ENCODE measurements at places on chromosomes 1 and 21.

DNA sequence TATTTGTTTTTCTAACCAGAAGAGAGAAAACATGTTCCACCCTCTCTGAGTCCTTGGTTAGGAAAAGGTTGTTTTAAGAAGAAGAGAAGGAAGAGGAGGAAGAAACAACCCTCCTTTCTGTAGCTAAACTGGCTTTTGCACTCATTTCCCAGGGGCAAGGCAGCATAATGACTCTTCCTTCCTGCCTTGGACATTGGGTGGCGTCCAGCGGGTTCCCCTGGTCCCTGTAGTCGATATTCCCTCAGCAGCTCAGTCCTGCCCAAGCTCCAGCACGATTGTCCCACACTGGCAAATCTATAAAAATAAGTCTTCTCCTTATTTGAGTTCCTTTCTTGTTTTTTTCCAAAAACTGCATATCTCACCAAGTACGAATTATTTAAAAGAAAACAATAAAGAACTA, 81.2 kb downstream of the TEX35 start:
- peaks cover 2% of the 10 kb centered on the region for H3K36me3 ChIP-seq
- DNase-seq, result no peak
- H3K27me3 ChIP-seq, result no peaks in the 10 kb centered on the region
- no peak overlapping the region for H3K4me3 ChIP-seq
- peaks cover 61% of the 10 kb centered on the region for H3K4me1 ChIP-seq

- H3K4me1 ChIP-seq, result no peaks in the 10 kb centered on the region
- no peak overlapping the region for H3K27ac ChIP-seq
- no peaks in the 10 kb centered on the region for H3K36me3 ChIP-seq
- H3K27me3 ChIP-seq, result no peaks in the 10 kb centered on the region
- DNase-seq, result no peak
These were observed 38.7 kb downstream of the ETNK2 start for GRCh38 chr1:204112876-204113730.

- no peaks in the 10 kb centered on the region for H3K36me3 ChIP-seq
- no peaks in the 10 kb centered on the region for H3K27me3 ChIP-seq
- H3K4me1 ChIP-seq, result no peaks in the 10 kb centered on the region
- no peak for DNase-seq
- no peak overlapping the region for H3K27ac ChIP-seq
These were observed 443.0 kb upstream of the RUNX1 start for GRCh38 chr21:35491920-35492678.

DNA sequence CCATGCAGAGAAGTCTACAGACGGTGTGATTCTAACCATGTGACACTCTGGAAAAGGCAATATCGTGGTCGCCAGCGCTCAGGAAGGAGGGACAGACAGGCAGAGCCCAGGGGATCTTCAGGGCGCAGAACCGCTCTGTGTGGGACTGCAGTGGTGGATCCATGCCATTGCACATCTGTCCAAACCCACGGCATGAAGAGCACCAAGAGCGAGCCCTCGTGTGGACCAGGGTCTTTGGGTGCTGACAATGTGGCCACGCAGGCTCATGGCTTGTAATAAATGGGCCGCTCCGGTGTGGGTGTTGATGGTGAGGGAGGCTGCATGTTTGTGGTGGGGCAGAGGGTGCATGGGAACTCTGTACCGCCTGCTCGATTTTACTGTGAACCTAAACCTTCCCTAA, 25.3 kb upstream of the POFUT2 start:
- no peak overlapping the region for H3K4me3 ChIP-seq
- H3K27me3 ChIP-seq, result peaks cover 3% of the 10 kb centered on the region
- no peaks in the 10 kb centered on the region for H3K4me1 ChIP-seq
- DNase-seq, result no peak

GRCh38 chr1:155301342-155301841, at the start of gene PKLR:
TSS of gene PKLR (minus strand) at chr1:155301438. CDS start at chr1:155301395, 43 bp downstream.
- DNase-seq, result no peak
- H3K27ac ChIP-seq, result no peak within 1 kb of the TSS
- no peaks in the 10 kb centered on the region for H3K27me3 ChIP-seq
- no peak within 1 kb of the TSS for H3K4me3 ChIP-seq
- no peaks in the 10 kb centered on the region for H3K36me3 ChIP-seq
- no peaks in the 10 kb centered on the region for H3K4me1 ChIP-seq

- no peak overlapping the region for H3K4me3 ChIP-seq
- peak overlapping the region; percentile 85 for H3K27ac ChIP-seq
- H3K27me3 ChIP-seq, result no peaks in the 10 kb centered on the region
- H3K36me3 ChIP-seq, result peaks cover 48% of the 10 kb centered on the region
- DNase-seq, result peak; percentile 81
These were observed 27.6 kb downstream of the NUP133 start for GRCh38 chr1:229480495-229480894.

- no peaks in the 10 kb centered on the region for H3K27me3 ChIP-seq
- DNase-seq, result no peak
- no peaks in the 10 kb centered on the region for H3K36me3 ChIP-seq
- no peaks in the 10 kb centered on the region for H3K4me1 ChIP-seq
- H3K4me3 ChIP-seq, result no peak overlapping the region
These were observed 73.2 kb upstream of the GADD45A start for GRCh38 chr1:67611846-67612245.

DNA sequence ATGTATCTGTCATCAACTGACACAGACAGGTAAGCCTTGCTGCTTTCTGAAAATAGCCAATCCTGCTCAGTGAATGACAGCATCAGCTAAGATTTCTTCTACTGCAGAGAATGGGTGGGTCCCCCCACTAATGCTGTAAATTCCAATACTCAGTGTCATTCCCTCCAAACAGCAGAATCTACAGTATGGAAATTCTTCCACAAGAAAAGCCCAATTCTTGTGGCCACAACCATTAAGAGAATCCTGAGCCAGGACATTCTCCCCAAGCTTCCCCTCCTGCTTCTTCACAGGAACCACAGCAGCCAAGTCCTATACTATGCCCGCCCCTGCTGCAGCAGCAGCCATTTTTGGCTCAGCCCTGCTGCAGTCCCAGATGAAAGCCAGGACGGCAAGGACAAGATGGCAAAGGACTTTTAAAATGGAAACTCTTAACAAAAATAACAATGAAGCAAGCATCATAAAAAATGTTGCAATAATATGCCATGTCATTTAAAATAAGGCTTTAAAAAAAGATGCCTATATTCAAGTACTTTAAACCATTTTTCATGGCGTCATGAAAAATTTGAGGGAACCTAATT, 26.8 kb downstream of the EIF4G3 start:
- DNase-seq, result no peak
- no peak overlapping the region for H3K4me3 ChIP-seq
- H3K27ac ChIP-seq, result no peak overlapping the region
- H3K4me1 ChIP-seq, result no peaks in the 10 kb centered on the region
- no peaks in the 10 kb centered on the region for H3K27me3 ChIP-seq

DNA sequence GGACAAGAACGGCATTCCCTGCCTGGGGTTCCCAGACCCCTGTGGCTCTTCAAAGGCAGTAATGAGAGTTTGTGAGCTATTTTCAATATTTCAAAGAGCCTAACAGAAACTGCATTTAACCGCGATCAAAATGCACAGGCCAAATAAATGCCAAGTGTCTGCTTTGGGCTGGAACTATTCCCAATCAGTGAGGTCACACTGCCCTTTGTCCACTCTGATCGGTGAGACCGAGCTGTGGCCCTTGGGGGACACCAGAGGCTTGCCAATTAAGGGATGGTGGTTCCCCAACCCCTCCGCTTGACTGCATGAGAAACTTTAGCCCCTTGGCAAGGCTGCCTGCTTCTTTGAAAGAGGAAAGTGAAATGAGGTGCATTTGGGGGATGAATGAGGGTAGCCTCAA, 20.3 kb downstream of the CSMD2 start:
- no peak overlapping the region for H3K4me3 ChIP-seq
- DNase-seq, result no peak
- H3K27me3 ChIP-seq, result no peaks in the 10 kb centered on the region
- H3K4me1 ChIP-seq, result no peaks in the 10 kb centered on the region

- H3K36me3 ChIP-seq, result no peaks in the 10 kb centered on the region
- no peaks in the 10 kb centered on the region for H3K4me1 ChIP-seq
- H3K27ac ChIP-seq, result no peak overlapping the region
- DNase-seq, result no peak
These were observed 76.4 kb downstream of the SPATA46 start for GRCh38 chr1:162300057-162300917.

DNA sequence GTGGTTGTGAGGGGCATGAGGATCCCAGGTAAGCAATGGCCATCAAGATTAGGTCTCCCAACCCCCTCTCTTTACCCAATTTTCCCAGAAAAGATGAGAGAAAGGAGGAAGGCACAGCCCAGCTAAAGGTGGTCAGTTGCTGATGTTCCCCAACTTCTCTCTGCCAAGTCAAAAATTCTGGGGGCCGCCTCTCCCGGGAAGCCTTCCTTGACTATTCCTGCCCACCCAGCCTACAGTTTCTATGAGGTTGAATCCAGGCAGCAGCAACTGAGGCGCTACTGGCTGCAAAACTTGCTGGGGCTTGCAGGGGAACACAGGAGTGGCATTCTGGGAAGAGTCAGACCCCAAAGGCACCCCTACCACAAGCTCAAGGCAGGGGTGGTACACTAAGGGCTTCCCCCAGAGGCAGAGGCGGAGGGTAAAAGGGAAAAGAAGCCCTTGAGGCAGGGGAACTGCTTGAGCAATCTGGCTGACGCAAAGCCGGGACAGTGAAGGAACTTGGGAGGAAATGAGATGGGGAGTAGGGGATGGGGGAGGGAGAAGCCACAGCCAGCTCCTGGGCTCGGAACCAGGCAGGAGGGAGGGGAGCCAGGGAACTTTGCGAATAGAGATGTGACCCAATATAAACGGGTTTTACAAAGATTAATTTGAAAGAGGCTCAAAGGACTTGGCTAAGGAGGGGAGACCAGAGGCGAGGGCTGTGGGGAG, 31.2 kb downstream of the SDC3 start:
- H3K4me3 ChIP-seq, result no peak overlapping the region
- H3K27ac ChIP-seq, result no peak overlapping the region
- H3K36me3 ChIP-seq, result no peaks in the 10 kb centered on the region
- DNase-seq, result no peak
- peaks cover 14% of the 10 kb centered on the region for H3K4me1 ChIP-seq
- no peaks in the 10 kb centered on the region for H3K27me3 ChIP-seq

- DNase-seq, result peak; percentile 43
- H3K27ac ChIP-seq, result peak overlapping the region; percentile 59
- H3K36me3 ChIP-seq, result no peaks in the 10 kb centered on the region
- peaks cover 34% of the 10 kb centered on the region for H3K4me1 ChIP-seq
These were observed 19.8 kb downstream of the ATP6V1G3 start for GRCh38 chr1:198520524-198521254.

- no peak overlapping the region for H3K27ac ChIP-seq
- no peaks in the 10 kb centered on the region for H3K36me3 ChIP-seq
- no peaks in the 10 kb centered on the region for H3K27me3 ChIP-seq
- peaks cover 6% of the 10 kb centered on the region for H3K4me1 ChIP-seq
- DNase-seq, result no peak
- H3K4me3 ChIP-seq, result no peak overlapping the region
These were observed 3.4 kb downstream of the LINGO4 start for GRCh38 chr1:151801846-151802245.

DNA sequence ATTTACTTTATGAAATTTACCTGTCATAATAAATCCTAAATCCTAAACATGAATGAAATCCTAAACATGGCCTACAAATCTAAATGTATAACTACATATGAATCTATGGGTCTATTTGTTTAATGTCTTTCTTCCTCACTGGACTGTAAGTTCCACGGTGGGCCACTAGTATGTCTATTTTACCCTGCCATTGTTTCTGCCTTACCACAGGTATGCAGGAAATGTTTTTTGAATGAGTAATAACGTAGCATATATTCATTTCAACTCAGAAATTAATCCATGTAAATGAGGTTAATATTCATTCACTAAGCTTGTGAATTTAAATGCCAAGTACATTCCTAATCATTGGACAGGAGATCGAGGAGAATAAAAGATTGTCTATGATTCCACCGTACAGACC, 35.3 kb downstream of the B3GALNT2 start:
- H3K27ac ChIP-seq, result no peak overlapping the region
- no peaks in the 10 kb centered on the region for H3K27me3 ChIP-seq
- DNase-seq, result no peak
- H3K4me3 ChIP-seq, result no peak overlapping the region
- H3K4me1 ChIP-seq, result no peaks in the 10 kb centered on the region

DNA sequence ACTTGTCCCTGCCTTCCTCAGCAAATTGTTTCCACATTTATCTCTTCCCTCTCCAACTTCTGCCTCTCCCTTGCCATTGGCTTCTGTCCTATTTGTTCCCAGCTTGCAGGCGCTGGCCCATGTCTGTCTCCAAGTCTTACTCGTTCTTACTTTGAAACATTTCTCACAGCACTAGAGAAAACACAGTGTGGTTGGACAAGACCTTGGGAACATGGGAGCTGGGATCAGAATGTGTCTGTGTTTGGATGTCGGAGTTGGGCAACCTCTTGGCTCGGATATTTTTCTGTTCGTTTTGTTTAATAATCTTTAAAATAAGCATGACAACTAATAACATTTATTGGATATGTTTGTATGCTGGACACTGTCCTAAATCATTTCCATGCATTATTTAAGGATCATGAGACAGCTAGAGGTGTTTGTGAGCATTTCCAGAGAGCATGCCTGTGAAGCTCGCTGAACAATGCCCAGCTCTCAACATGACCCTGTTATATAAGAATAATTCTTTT, 5.9 kb upstream of the BRWD1 start:
- H3K4me3 ChIP-seq, result no peak overlapping the region
- no peaks in the 10 kb centered on the region for H3K27me3 ChIP-seq
- DNase-seq, result no peak
- H3K36me3 ChIP-seq, result no peaks in the 10 kb centered on the region
- H3K27ac ChIP-seq, result no peak overlapping the region

DNA sequence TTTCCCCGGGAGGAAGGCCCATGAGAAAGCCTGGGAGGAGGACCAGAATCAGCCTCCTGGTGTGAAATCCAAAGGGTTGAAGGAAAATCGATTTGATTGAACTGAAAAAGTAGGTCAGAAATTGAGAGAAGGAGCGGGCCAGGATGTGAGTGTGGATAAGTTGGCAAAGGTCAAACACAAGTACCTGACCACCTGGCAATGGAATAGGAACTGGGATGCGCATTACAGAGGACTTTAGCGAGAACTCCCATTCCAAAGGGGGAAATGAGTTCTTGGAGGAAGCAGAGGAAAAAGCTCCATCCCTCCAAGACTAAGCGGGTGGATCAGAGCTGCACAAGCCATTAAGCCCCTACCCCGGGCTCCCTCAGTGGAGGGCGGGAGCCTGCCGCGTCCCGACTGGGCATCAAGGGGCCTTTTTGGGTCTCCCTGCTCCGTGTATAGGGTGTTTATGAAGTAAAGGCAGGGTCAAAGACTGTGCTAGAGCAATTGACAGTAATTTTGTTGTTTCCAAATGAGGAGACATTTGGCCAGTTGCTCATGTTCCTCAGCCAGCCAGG, 56.4 kb downstream of the TGFB2 start:
- no peak overlapping the region for H3K4me3 ChIP-seq
- no peak for DNase-seq
- H3K27ac ChIP-seq, result no peak overlapping the region
- no peaks in the 10 kb centered on the region for H3K27me3 ChIP-seq
- H3K4me1 ChIP-seq, result no peaks in the 10 kb centered on the region
- H3K36me3 ChIP-seq, result no peaks in the 10 kb centered on the region

GRCh38 chr1:44624268-44624901, 49.9 kb downstream of the TMEM53 start:
- no peaks in the 10 kb centered on the region for H3K36me3 ChIP-seq
- H3K27ac ChIP-seq, result no peak overlapping the region
- no peaks in the 10 kb centered on the region for H3K27me3 ChIP-seq

GRCh38 chr1:56837244-56837939, 17.2 kb upstream of the C8A start:
- no peaks in the 10 kb centered on the region for H3K36me3 ChIP-seq
- no peak overlapping the region for H3K4me3 ChIP-seq
- no peaks in the 10 kb centered on the region for H3K4me1 ChIP-seq
- DNase-seq, result no peak
- no peak overlapping the region for H3K27ac ChIP-seq
- H3K27me3 ChIP-seq, result no peaks in the 10 kb centered on the region
